ENCODE measurements at places on chromosomes 1 and 21.

GRCh38 chr1:26278724-26279455, 996 bp upstream of the SH3BGRL3 start:
- ATAC-seq = peak; percentile 6

DNA sequence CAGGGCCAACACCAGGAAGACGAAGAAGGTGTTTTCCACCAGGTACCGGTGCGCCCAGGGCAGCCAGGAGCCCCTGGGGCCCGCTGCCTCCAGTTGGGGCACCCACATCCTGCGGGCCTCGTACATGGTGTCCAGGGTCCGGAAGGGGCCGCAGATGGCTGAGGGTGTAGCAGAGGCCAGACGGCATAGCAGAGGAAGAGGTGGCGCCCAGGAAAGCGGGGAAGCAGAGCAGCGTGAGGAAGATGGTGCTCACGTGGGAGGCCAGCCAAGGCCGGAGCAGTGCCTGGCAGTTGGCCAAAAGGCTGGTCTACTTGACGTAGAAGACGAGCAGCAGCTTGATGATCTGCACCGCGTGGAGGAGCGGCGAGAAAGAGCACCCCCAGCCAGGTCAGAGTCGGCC, 40.4 kb downstream of the ZNF691 start:
- no peak for ATAC-seq

- ATAC-seq = no peak
Measured at GRCh38 chr1:200887772-200888348, 6.8 kb upstream of the INAVA start.

GRCh38 chr1:232047473-232047872, 420.9 kb downstream of the DISC1 start:
- no peak for ATAC-seq

DNA sequence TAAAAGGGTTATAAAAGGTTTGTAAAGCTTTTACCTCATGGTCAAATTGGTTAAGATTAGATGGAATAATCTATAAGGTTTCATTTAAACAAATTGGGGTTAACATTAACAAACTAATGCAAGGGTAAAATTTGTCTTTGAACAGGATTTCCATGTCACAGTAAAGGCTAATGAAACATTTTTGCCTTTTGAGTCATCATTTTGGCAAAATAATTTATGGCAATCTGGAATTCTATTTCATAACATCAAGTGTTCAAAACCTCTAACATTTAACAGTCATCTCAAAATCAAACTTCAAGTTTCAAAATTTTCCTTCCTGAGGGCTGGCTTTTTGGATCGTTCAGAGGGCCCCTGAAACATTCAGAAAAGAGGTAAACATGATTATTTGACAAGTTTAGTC, 6.6 kb upstream of the CD46 start:
- ATAC-seq = no peak

DNA sequence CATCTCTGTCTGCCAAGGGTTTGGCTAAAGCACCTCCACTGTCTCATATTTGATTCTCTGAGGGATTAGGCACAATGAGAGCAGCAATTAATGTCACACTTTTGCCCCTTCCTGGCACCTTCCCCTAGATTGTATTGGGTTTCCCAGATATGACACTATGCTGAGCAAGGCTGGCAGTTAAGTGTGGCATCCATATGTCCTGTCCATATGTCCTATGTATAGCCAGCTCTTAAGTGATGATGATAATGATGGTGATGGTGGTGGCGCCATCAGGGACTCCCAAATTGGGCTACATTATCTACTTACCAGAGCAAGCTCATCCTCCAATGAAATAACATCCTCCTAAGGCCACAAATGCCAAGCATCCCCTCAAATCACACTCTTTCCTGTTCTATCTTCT, 13.5 kb upstream of the LORICRIN start:
- ATAC-seq = no peak

DNA sequence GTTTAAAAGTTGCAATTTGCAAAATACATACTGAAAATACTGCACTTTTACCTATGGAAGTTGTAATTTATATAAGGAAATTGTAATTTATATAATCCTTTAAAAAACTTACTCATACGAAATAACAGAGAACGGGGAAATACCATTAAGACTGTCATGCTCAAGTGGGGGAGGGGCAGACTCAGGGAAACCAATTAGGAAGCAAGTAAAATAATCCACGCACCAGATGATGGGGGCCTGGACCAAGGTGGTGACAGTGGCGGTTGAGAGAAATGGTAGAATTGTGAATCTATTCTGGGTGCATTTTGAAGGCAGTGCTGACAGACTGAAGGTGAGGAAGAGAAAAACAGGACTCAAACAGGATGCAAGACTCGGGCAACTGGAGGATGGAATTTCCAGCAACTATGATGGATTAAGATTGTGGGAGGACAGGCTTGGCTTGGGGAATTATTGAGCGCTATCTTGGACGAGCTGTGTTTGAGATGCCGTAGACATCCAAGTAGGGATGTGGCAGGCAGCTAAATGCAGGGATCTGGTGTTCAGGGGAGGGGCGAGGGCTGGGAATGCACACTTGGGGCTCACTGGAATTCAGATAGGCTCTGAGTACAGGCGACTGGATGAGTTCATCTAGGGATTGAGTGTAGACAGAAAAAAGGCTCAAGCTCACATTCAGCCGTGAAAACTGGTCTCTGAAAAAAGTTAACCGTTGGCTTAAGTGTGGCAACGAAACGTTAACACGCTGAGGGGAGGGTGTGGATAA, 977 bp downstream of the LCA5L start:
- ATAC-seq = no peak
